ENCODE measurements at places on chromosomes 13 and 19.

DNA sequence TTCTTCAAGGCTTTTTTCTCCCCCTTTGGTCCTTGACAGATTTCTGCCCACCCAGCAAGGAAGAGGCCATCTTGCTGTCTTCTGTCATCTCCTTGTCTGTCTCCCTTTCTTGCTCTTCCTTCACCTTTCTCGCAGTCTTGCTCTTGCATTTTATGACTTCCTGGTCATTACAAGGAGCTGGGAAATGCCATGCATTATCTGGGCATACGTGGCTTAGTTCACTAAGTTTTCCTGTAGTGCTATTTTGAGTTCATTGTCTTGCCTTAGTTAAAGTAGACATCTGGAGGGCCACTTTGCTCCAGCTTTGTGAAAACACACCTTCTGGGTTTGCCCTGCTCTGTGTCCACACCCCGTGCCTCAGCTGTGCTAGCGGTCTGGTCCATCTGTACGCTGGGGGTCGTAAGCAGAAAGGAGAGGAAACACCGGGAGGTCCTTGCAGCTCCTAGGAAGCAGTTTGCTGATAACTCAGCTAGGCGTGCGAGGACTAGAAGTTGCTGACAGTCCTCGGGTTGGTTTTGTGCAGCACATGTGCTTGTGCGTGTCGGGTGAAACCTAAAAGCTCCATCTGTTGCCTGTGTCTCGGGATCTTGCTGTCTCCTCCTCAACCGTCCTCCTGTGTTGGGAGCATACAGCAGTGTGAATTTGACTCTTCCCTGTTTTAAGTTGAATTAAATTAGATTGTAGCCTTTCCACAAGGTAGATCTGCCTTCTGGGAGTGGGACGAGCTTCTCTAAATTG, 59.4 kb downstream of the ARHGEF7 start:
- peak; percentile 16 for DNase-seq

DNA sequence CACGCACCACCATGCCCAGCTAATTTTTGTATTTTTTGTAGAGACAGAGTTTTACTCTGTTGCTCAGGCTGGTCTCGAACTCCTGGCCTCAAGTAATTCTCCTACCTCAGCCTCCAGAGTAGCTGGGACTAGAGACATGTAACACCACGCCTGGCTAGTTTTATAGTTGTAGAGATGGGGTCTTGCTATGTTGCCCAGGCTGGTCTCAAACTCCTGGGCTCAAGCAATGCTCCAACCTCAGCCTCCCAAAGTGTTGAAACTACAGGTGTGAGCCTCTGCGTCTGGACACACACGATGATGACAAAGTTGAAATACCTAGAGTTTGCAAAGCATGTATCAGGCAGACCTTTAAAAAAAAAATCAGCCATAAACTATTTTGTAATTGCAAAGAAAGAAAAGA, 4.6 kb upstream of the PTOV1 start:
- DNase-seq = no peak

GRCh38 chr19:51339687-51340656, 2.0 kb downstream of the VSIG10L start:
- peak; percentile 94 for DNase-seq

GRCh38 chr19:38675611-38676010, 28.2 kb downstream of the ACTN4 start:
- peak; percentile 29 for DNase-seq

DNA sequence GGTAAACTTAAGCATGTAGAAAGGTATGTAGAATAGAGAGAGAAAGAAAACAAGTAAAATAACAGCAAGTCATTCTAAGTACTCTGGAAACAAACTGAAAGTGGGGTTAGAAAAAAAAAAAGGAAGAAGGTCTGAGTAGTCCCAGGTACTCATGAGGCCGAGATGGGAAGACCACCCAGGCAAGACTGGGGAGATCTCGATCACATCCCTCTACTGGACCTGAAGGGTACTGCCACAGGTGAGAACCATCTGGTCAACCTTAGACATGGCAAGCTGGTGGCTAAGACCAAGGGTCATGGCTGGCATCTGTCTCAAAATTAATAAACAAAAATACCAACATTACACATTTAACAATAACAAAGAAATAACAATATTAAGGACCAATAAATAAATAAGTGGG, 36.3 kb upstream of the ZNF724 start:
- no peak for DNase-seq

DNA sequence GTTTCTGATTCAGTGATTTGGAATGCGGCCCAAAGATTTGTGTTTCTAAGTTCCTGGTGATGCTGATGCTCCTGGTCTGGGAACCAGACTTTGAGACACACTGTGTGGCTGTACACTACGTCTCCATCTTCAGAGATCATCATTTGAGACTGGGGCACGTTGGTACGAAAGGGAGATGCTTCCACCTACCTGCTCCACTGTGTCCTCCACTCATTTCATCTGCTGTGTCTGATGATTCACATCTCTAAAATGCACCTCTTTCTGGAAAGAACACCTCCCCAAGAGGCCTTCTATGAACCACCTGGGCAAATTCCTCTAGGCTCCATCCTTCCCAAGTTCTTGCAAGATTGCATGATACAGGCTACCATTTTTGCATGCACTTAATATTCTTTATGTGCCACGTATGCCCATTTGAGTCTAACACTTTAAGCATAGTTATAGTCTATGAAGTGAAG, 58.6 kb downstream of the ERCC5 start:
- DNase-seq = no peak

DNA sequence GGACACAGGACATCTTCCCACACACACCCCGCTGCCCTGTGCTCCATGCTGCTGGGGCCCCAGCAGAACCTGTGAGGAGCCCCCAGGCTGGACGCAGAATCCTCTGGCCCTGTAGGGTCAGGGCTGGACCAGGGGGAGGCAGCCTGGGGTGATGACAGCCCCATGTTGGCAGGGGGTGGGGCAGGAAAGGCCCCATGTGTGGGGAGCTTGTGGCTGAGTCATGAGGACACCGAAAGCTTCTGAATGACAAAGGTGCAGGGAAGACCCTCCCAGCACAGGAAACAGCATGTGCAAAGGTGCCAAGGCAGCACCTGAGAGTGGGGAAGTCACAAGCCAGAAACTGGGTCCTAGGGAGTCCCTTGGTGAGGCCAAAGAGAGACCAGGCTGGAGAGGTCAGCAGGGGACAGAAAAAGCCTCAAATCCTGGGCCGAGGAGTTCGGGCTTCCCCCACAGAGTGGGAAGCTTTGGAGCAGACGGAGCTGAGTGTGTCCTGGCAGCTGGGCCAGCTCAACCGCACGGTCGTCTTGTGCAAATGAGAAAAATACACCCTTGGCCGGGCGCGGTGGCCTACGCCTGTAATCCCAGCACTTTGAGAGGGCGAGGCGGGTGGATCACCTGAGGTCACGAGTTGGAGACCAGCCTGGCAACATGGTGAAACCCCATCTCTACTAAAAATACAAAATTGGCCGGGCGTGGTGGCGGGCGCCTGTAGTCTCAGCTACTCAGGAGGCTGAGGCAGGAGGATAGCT, 17.5 kb downstream of the ATP8B3 start:
- no peak for DNase-seq

- peak; percentile 72 for DNase-seq
Measured at GRCh38 chr19:19515642-19516519, at the start of gene NDUFA13. TSS of gene NDUFA13 (plus strand) at chr19:19516225. CDS start at chr19:19516239, 14 bp downstream.

DNA sequence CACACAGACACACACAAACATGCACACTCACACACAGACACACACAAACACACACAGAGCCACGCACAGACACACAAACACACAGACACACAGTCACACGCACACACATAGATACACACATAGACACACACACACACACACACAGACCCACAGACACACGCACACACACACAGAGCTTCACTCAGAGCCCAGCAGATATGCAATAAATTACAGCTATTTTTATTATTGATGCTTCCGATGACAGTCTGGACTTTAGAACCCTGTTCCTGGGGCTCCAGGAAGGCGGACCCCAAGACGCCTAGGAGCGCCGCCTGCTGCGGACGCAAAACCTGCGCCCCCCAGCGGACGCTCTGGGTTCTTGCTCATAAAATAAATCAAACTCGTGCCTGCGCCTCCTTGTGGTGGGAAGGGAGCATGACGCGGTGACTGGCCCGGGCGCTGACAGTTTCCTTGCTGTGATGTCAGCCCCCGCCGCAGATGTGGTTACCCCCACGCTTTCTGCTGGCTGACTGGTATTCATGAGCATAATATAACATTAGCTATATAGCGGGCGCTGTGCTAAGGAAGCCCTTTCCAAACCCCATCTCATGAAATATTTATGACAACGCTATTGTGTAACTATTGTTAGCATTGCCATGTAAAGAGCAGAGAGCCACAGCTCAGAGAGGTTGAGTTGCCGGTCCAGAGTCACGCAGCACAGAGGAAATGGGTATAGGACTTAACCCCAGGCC, 64.4 kb upstream of the TM9SF2 start:
- peak; percentile 63 for DNase-seq

DNA sequence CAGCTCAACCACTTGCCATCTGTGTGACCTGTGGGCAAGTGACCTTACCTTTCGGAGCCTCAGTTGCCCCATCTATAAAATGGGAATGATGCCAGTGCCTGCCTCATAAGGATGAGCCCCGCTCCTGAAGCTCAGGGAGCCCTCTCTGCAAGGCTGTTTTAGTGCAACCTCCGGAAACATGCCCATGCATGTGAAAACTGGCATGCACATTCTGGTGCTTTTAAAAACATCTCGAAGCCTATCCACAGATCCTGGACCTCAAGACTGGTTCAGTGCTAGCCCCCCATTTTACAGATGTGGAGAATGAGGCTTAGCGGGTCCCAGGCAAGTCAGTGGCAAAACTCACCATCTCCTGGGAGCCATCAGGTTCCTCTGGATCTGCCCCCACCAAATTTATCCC, 5.6 kb downstream of the CADM4 start:
- DNase-seq = no peak

GRCh38 chr19:18417250-18418028, 1.8 kb upstream of the SSBP4 start:
- peak; percentile 48 for DNase-seq

GRCh38 chr13:98977568-98978265, at the start of gene DOCK9:
TSS of gene DOCK9 (minus strand) at chr13:98978064. CDS start at chr13:98977909, 155 bp downstream.
- DNase-seq = peak; percentile 91

GRCh38 chr19:5891938-5892771, 11.4 kb downstream of the NDUFA11 start:
- peak; percentile 10 for DNase-seq
